ENCODE measurements at places on chromosomes 5 and 9. TPM values are rescaled to one million over a fixed set of nuclear protein-coding genes. Genes with fewer than 3 reads are reported as not detected.
A peak's percentile ranks its signal among the peaks of the same experiment; 100 is the strongest.

GRCh38 chr5:90135779-90136378 lies 273.7 kb downstream of the CETN3 start:
- peak; percentile 32 for DNase-seq

DNA sequence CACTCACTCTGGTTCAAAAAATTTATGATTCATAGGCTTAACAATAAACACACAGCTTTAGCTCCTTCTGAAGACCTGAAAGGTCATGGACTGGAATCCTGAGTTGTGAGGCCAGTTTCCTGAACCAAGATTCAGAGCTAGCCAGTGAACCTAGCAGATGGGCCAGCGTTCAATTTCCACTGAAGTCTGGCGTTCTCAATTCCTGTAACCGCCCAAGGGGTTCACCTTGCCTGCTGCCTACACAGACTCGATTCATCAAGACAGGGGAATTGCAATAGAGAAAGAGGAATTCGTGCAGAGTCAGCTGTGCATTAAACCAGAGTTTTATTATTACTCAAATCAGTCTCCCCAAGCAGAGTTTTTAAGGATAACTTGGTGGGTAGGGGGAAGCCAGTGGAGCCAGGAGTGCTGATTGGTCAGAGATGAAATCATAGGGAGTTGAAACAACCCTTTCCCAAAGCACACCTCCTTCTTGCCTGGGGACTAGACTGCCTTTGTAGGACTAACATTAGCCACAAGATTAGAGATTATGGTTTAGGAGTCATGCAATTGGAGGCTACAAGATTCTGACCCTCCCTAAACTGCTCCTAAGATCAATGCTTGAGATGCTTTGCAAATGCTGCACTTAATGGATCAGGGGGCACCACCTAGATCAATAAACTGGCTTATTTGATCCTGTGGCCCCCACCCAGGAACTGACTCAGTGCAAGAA lies 117.5 kb upstream of the SHB start:
- DNase-seq = no peak

- peak; percentile 43 for DNase-seq
These were observed 2.3 kb downstream of the FAM221B start for GRCh38 chr9:35826071-35826701.

DNA sequence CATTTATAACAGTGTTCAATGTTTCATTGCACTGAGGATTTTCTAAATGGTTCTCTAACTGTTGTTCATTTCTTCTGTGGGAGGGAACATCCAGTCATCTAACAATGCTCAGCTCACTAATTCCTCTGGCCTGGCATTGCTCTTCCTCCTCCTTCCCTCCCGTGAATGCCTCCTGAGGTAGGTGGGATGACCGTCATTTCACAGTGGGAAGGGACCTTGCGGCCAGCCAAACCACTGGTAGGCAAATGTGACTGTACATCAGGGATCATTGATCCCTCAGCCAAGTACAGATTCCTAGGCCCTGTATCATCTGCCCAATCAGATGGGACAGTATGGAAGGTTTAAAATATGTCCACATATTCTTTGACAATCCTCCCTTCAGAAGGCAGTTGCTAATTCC lies 23.7 kb upstream of the VDAC1 start:
- DNase-seq = no peak

DNA sequence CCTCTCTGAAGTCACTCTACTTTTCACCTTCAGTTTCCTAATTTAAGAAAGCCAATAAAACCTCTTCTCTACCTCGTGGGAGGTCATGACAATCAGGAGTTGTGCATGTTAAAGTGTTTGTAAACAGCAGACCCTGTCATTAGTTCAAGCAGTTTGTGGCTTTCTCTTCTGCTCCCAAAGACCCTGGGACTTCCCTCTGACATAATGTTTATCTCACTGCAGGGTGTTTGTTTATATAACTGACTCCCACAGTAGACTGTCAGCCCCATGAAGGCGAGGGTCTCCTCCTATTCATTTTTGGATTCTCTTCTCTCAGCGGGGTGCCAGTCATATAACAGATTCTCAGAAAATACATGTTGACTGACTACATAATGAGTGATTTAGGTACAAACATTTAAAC lies 360.0 kb upstream of the ZNF462 start:
- no peak for DNase-seq

DNA sequence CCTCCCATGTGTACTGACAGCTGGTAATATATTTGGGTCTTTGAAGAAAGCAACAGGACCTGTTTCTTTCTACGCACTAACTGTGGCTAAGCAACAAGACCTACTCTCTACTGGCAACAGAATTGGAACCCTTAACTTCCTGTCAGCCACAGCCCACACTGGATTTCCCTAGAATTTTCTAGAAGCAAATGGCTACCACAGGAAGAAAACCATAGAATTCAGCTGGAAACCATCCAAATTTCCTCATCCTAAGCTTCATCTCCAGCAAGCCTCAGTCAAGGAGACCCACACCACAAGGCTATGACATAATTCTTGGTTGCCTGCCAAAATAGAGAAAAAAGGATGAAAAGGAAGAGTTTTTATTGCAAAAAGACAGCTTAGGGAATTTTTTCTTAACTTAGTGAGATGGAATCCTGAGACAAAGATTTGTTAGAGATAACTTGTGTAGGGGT lies 171.8 kb upstream of the TNC start:
- peak; percentile 59 for DNase-seq

DNA sequence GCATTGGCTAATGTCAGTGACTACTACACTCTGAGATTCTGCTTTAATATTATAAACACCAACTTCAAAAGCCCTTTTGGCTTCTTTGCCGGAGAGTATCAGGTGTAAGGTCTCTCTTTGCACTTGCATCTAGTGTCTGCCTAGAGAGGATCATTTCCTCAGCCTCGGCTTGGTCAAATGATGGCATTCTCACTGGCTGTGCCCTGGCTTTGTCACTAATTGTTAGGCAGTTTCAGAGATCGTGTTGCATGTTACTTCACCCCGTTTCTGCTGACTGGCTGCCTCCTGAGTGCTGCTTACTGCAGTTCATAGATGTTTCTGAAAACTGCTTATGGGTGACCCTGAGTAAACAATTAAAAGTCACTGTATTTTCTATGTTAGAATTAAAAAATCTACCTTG lies 48.8 kb downstream of the SLC1A3 start:
- peak; percentile 9 for DNase-seq

GRCh38 chr5:132222649-132223038 lies 5.0 kb downstream of the P4HA2 start:
- no peak for DNase-seq

DNA sequence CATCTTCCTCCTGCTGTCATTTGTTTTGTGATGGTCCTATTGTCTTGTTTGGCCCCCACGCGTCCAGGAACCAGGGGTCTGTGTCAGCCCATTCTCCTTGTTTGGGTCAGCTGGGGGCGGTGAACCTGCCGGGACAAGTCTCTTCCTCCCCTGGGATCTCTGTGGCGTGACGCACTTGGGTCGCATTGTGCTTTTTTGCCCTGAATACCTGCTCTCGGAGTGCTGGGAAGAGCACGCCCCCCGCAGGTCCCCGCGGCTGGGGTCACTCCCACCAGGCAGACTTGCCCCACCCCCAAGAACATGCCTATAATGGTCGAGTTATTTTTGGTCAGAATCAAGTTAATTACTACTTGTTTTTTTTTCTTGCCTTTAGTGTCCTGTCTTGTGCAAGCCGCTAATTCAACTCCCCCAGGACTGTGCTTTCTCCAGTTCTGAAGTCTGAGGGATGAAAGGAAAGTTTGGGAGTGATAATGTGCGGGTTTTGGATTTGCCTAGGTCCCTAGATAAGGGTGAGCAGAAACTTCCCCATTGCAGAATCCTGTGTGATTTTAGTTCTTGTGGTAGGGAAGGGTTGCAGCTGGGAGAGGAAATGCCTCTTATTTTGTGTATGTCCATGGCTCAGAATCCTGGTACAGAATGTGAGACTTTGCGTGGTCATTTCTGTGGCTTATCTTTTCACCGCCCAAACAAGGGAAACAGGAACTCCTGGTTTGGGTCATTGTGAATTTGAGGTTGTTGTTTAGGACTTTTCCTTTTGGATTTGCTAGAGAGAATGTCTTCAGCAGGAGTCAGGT lies 789 bp downstream of the ACER2 start:
- peak; percentile 6 for DNase-seq

DNA sequence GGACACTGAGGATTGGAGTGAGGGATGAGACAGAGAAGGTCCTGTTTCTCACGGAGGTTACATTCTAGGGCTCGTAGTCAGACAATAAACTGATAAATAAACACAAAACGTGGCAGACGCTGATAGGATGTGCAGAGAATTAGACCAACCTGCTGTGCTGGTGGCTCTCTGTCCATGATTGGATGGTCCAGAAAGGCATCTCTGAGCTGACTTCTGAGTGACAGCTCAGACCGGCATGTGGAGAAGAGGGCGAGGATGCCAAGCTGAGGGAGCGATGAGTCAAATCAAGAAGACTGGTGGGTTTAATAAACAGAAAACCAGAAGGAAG lies 132.3 kb upstream of the TAF11L2 start:
- peak; percentile 65 for DNase-seq

GRCh38 chr5:33260098-33260497 lies 180.7 kb upstream of the TARS1 start:
- no peak for DNase-seq

DNA sequence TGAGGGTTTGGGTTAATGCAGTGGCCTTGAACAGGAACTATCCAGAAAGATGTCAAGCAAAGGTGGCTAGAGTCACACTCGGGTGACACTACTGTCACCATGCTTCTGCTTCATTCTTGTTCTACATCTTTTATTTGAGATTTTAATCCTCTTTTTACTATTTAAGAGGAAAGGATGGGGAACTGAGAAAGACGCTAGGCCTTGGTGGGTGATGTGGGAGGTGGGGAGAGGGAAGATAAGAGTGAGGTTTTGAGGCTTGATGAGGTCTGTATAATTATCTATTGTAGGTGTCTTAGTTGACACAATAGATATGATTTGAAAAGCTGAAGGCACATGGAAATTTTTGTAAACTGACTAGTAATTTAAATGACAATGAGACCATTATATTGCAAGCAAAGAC lies 3.5 kb upstream of the BASP1 start:
- no peak for DNase-seq

DNA sequence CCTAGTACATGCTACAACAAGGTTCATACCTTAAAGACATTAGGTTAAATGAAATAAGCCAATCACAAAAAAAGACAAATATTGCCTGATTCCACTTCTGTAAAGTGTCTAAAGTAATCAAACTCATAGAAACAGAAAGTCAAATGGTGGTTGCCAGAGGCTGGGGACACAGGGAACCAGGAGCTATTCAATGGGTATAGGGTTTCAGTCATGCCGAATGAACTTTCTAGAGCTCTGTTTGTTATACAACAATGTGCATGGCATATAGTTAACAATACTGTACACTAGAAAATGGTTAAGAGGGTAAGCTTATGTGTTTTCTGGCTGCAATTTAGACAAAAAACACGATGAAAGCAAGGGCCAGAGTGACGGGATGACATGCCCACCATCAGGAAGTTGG lies 70.8 kb upstream of the EGFLAM start:
- DNase-seq = no peak

GRCh38 chr9:15206903-15207696 lies 99.9 kb downstream of the TTC39B start:
- DNase-seq = no peak

- DNase-seq = no peak
These were observed 147.0 kb downstream of the GLIS3 start for GRCh38 chr9:4152876-4153275.

DNA sequence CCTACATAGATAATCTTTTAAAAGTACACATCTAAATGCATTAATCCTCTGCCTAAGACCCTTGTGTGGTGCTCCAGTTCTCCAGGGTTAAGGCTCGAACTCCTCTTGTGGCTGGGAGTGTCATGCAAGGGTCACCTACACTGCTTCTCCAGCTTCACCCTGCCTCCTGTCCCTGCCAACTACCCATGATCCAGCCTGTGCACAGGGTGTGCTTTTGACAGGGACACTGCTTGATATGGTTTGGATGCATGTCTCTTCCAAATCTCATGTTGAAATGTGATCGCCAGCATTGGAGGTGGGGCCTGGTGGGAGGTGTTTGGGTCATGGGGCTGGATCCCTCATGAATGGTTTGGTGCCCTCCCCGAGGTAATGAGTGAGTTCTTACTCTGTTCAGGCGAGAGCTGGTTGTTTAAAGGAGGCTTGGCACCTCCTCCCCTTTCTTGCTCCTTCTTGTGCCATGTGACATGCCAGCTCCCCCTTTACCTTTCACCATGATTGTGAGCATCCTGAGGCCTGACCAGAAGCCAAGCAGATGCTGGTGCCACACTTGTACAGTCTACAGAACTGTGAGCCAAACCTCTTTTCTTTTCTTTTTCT lies 48.5 kb downstream of the SLC22A5 start:
- DNase-seq = no peak

- no peak for DNase-seq
These were observed 121.7 kb downstream of the PTTG1 start for GRCh38 chr5:160543395-160543794.

- DNase-seq = no peak
These were observed 47.5 kb upstream of the SH3PXD2B start for GRCh38 chr5:172501708-172502320.

DNA sequence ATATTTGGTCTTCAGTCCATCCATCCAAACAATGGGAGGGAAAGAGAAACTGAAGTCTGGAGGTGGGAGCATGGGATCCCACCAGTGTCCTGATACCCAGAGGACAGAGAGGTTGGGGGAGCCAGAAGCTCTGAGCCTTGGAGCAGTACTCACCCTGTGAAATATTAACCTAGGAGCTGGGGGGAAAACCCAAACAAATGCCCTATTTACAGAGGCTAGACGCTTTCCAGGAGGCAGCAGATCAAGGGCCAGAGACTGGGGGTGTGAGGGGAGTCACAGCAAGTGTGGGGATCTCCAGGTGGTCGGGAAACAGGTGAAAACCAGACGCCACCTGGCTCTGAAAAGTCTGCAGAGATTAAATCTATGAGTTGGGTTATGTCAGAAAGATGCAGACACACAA lies 6.2 kb downstream of the ZER1 start:
- DNase-seq = no peak

DNA sequence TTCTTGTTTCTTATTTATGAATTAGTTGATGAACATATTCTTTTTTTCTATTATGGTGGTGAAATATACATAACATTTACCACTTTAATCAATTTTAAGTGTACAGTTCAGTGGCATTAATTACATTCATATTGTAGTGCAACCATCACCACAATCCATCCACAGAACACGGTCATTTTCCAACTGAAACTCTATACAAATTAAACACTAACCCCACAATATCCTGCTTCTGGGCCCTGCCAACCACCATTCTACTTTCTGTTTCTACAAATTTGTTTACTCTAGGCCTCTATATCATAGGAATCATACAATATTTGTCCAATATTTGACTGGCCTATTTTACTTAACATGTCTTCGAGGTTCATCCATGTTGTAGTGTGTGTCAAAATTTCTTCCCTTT lies 7.3 kb downstream of the GCNT4 start:
- no peak for DNase-seq

KCNIP1 gene
- total RNA-seq = 3.9 TPM

CCL27 gene
- not detected for total RNA-seq

WDR38 gene
- not detected for total RNA-seq

FRMD3 gene
- 6.1 TPM for total RNA-seq

POU5F2 gene
- 0.57 TPM for total RNA-seq

ENC1 gene
- total RNA-seq = 66.7 TPM

FSTL4 gene
- 0.11 TPM for total RNA-seq

BARX1 gene
- total RNA-seq = 1.5 TPM

TRIM36 gene
- 13.3 TPM for total RNA-seq

TAS2R1 gene
- not detected for total RNA-seq
